ENCODE measurements at places on chromosomes 7 and 10.

GRCh38 chr10:10873289-10873688 is 144.4 kb upstream of the CELF2 start:
- no peak for DNase-seq

- DNase-seq: no peak
These were observed 5.0 kb downstream of the MYO1G start for GRCh38 chr7:44973610-44974401.

DNA sequence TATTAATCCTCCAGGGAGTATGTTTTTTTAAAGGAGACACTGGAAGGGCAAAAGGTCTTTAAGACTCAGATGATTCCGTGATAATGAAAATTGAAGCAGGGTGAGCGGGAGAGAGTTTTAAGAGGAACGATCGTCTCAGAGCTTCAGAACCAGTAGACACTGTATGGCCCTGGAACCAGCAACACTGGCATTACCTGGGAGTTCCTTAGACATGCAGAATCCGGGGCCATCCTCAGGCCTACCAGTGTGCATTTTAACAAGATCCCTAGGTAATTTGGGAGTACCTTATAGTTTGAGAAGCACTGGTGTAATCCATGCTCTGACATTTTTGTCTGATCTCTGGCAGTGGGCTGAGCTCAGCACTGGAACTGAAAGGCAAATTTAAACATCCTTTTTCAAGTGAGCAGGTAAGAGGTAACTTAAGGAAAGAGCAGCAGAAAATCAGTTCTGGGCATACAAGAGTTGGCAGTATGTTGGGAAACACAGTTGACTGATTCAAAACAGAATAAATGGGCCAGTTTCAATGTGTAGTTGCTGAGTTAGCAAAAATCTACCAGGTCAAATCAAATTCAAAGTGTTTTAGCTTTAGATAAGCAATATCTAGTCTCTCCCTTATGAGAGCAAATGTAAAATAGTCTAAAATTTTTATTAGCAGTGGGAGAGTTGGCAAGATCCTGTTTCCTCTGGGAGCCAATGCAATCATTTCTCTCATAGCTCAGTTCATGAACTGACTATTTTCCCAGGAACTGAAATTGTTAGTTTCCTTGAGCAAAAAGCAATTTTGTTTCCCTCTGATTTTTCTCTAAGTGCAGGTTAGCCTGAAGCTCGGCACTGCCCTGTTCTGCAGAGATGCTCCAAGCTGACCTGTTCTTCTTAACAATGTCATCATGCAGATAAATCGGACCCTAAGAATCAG is 97.2 kb upstream of the ELMO1 start:
- DNase-seq: no peak

DNA sequence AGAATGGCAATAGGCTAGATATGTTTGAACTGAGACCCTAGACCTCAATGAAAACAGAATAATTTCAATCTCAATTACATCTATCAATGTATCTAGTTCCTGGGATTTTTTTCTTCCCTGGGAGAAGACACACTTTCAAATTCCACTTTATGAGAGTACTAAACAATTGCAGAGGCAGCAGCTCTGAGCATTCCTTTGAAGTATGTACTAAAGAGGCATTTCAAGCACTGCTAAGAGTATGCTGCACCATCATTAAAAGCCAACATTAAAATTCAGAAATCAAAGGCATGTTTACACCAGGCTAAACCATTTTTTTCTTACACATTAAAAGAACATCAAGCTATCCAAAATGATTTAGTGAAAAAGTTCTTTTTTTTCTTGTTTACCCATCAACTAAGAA is 297.9 kb upstream of the CACNA2D1 start:
- no peak for DNase-seq

GRCh38 chr10:80164596-80164995 is 32.1 kb downstream of the PLAC9 start:
- DNase-seq: no peak

DNA sequence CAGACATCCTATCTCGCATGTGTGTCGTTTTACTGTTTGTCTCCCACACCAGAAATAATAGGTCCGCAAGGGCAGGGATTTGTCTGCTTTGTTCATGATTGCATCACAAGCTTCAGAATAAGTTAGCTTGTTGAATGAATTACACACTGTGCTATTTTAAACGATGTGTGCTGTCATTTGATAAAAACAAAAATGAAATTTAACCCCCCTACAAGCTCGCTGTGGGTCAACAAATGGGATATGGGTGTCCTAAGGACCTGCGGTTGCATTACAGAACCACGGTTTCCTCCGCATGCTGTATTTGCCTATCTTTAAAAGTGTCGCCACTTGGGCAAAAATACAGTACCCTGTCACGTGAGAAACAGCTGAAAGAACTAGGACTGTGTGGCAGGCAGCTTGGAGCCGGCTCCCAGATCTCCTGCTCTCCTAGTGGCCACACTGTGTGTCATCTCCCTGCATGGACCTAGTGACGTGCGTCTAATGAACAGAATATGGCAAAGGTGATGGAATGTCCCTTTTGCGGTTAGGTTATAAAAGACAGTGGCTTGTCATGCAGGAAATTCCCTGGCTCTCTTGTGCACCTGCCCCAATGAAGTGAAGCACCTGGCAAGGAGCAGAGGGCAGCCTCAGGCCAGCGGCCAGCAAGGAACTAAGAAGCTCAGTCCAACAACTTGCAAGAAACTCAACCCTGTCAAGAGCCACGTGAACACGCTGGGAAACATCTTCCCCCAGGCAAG is 32.9 kb upstream of the CRYGN start:
- no peak for DNase-seq

- DNase-seq: no peak
These were observed 230.3 kb upstream of the PRSS58 start for GRCh38 chr7:142488036-142488633.

GRCh38 chr7:151338809-151339208 is 2.8 kb upstream of the NUB1 start:
- DNase-seq: no peak

GRCh38 chr7:149102666-149103065 is 12.1 kb upstream of the ZNF786 start:
- no peak for DNase-seq

DNA sequence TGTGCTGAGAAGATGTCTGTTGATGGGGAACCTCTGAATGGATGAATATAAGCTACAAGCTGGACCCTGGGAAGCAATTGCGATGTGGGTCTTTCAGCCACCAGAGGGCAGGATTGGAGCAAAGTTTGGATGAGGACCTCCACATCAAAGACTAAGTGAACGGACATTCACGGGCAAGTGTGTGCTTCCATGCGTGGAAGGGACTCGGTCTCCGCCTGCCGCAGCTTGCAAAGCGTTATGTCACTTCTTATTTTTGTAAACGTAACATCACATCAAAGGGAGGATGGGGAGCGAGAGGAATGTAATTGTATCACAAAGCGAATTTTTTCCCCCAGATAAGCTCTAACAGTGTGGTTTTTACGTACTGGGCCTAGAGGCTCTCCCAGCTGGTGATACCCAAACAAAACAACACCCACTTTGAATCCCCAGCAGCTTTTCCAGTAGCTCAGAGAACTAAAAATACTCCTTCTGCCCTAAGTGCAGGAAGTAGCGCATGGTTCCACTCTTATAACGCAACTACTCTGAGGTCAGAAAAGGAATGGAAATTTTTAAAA is 65.0 kb downstream of the VWA2 start:
- peak; percentile 27 for DNase-seq

- DNase-seq: no peak
These were observed 29.4 kb downstream of the CCDC3 start for GRCh38 chr10:12972146-12972545.

- no peak for DNase-seq
These were observed 20.4 kb upstream of the FIGNL1 start for GRCh38 chr7:50470250-50471163.

- DNase-seq: no peak
These were observed 186.9 kb downstream of the LRRTM3 start for GRCh38 chr10:67112765-67113164.

DNA sequence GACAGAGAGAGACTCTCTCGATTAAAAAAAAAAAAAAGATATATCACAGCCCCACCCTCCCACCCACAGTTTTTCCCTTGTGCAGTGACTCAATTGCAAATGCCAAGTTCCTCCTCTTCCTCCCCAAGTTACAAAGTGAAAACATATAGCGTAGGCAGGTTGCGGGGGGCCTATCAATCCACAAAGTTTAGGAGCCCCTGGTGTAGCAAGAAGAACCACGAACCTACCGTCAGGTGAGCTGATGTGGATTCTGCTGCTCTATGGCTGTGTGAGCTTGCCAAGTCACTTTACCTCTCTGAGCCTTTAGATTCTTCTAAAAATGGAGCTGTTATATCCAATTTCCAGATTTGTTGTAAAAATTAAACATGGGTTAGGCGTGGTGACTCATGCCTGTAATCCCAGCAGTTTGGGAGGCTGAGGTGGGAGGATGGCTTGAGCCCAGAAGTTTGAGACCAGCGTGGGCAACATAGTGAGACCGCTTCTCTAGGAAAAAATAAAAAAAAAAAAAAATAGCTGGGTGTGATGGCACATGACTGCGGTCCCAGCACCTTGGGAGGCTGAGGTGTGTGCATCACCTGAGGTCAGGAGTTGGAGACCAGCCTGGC is 8.2 kb upstream of the RHBDD2 start:
- DNase-seq: no peak

DNA sequence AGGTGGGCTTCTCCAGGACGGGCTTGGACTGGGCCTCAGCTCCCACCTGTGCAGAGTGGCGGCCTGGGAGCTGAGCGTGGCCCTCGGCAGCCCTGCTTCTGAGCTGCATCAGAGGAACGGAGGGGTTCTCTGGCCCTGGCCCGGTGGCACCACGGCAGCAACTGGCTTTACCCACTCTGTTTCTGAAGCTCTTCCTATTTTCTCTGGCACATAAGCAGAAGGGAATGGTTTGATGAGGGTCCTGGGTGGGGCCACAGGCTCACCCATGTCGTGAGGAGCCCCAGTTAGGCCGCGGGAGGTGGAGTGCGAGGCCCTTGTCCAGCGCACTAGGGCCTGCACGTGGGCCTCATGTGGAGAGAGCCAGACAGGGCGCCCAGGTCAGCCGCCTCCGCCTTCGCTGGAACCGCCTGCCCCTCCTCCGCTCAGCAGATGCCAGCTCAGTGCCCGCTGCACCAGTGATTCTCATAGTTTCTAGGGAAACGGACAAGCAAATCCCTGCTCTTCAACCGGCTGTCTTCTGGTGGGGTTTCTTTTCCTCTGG is 284.0 kb downstream of the CELF2 start:
- DNase-seq: no peak

- DNase-seq: no peak
These were observed 261.5 kb downstream of the DIP2C start for GRCh38 chr10:427761-428519.

- no peak for DNase-seq
These were observed 40.9 kb upstream of the EFCAB10 start for GRCh38 chr7:105622106-105622731.

GRCh38 chr7:33251301-33251700 is 121.9 kb downstream of the BBS9 start:
- DNase-seq: no peak

DNA sequence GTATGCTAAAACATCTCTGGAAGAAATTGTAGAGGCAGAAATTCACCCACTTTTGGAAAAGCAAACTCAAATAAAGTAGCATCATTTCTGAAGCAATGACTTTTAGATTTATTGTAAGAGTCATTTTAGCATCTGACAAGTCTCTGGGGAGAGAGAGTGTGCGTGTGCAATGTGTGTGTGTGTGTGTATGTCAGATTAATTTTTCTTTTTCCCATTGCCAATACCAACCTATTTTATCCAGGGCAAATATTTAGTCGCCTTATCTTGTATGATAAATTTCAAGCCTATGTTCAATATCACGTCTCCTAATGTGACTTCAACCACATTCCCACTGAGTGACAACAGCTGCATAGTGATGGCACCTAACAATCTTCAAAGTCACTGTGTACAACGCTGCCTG is 101.7 kb downstream of the NEBL start:
- DNase-seq: no peak

DNA sequence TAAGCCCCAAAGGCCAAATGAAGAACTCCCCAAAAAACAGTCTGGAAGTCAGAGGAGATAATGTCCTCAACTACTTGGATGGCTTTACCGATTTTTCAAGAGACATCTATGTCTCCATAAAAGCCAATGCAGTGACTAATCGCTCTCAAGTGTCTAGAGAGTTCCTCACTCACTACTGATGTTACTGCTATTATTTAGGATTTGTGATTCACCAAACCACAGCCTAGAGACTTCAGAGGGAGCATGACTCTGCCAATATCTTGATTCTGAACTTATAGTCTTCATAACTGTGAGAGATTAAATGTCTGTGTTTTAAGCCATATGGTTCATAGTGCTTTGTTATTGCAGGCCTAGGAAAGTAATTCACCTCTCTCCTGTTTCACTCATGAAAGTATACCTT is 160.2 kb downstream of the IPMK start:
- no peak for DNase-seq

GRCh38 chr7:96669812-96670211 is 39.8 kb downstream of the SEM1 start:
- DNase-seq: no peak

DNA sequence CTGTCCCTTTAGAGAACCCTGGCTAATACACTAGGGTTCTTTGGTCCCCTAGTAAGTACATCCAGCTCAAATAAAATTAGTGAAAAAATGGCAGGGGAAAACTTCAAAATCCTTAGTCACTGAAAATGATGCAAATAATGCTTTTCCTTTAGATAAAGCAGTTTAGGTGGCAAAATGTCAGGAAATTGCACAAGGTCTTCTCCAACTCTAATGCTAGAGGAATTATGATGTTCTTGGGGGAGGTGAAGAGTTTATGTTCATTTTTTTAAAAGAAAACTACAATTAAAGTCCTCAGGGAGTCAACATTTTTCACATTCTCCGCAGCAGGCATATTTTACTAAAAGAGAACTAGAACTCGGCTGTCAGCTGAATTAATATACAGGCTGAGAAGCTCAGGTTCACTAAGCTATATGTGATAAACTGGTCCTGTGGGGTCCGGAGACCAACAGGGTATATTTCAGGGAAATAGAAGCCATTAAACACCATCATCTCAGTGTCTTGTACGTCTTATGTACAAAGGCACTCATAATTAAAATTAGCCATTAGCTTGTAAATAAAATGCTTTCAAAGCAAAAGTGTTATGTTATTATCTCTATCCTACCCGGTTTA is 1164.7 kb upstream of the AUTS2 start:
- no peak for DNase-seq

- DNase-seq: no peak
These were observed 90.4 kb downstream of the GRM8 start for GRCh38 chr7:127162366-127162765.

- no peak for DNase-seq
These were observed 52.0 kb upstream of the PRSS1 start for GRCh38 chr7:142697270-142697669.

DNA sequence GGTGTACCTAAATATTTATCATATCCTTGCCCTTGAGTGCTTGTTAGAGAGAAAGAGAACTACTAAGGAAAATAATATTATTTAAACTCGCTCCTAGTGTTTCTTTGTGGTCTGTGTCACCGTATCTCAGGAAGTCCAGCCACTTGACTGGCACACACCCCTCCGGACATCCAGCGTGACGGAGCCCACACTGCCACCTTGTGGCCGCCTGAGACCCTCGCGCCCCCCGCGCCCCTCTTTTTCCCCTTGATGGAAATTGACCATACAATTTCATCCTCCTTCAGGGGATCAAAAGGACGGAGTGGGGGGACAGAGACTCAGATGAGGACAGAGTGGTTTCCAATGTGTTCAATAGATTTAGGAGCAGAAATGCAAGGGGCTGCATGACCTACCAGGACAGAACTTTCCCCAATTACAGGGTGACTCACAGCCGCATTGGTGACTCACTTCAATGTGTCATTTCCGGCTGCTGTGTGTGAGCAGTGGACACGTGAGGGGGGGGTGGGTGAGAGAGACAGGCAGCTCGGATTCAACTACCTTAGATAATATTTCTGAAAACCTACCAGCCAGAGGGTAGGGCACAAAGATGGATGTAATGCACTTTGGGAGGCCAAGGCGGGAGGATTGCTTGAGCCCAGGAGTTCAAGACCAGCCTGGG is 11.4 kb downstream of the SERPINE1 start:
- peak; percentile 68 for DNase-seq

Measured in stimulated activated CD8-positive, alpha-beta memory T cell treated with anti-CD3 and anti-CD28 coated beads, Interleukin-7, amount 100 ng/mL, for 1 hour (primary cell).